ENCODE measurements at places on chromosomes 2 and 18. TPM values are rescaled to one million over a fixed set of nuclear protein-coding genes. Genes with fewer than 3 reads are reported as not detected.

Gene STARD6
- total RNA-seq = 1.3 TPM

Gene IGFBP5
- 3.8 TPM for total RNA-seq

Gene REG3A
- not detected for total RNA-seq

Gene ANKRD53
- not detected for total RNA-seq

Gene CIB4
- not detected for total RNA-seq

Gene SNED1
- total RNA-seq = 5.1 TPM

Gene DOK6
- total RNA-seq = 11.2 TPM

Gene ALK
- not detected for total RNA-seq

Gene POTEI
- 0.13 TPM for total RNA-seq

Gene TGFA
- 0.43 TPM for total RNA-seq

Gene CAPN14
- not detected for total RNA-seq

Gene SLC38A11
- total RNA-seq = not detected

Gene PAIP2B
- total RNA-seq = 0.03 TPM

Gene AFF3
- total RNA-seq = 1.9 TPM

Gene DRC1
- not detected for total RNA-seq

Gene RAD51AP2
- total RNA-seq = not detected

Gene DCDC2C
- not detected for total RNA-seq

Gene DSG4
- not detected for total RNA-seq

Gene MYO5B
- 8.8 TPM for total RNA-seq

Gene IL36A
- not detected for total RNA-seq

Gene EFR3B
- total RNA-seq = 0.43 TPM

Gene KRCC1
- total RNA-seq = 23.5 TPM

Gene ZNF521
- total RNA-seq = 5.0 TPM

Gene SAG
- not detected for total RNA-seq
